ENCODE measurements at places on chromosomes 1 and 21.

GRCh38 chr1:153848805-153849204, 73.6 kb downstream of the SLC27A3 start:
- no peak for DNase-seq

DNA sequence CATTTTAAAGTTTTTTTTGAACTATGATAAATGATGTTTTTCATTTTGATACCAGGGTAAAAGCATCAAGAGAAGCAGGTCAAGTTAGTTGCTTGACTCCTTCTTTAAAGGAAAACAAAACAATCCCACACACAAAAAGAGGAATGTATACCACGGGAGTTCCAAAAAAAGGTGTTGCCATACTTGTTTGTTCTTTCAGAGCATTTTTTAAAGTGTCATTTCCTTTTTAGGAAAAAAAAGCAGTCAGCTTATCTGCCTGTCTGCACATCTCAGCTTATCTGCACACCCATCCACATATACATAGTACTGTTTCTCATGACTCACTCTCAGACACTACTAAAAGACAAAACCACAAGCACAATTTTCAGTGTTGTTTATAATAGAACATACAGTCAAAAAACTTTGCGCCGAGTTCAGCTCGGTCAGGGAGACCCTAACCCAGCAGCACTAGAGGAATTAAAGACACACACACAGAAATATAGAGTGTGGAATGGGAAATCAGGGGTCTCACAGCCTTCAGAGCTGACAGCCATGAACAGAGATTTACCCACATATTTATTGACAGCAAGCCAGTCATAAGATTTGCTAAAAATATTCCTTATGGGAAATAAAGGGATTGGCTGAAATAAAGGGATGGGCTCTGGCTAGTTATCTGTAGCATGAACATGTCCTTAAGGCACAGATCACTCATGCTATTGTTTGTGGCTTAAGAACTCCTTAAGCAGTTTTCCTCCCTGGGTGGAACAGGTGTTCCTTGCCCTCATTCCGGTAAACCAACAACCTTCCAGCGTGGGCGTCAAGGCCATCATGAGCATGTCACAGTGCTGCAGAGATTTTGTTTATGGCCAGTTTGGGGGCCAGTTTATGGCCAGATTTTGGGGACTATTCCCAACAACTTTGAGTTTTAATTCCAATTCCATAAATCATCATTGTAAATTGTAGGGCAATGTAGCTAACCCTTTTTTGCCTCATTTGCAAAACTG, 11.4 kb upstream of the MNDA start:
- no peak for DNase-seq

GRCh38 chr1:41733021-41733420, 185.7 kb downstream of the HIVEP3 start:
- DNase-seq: no peak

GRCh38 chr1:160032165-160032820, 503 bp upstream of the PIGM start:
- DNase-seq: no peak

- DNase-seq: no peak
Observed at GRCh38 chr21:35266546-35266945, 217.4 kb upstream of the RUNX1 start.

- no peak for DNase-seq
Observed at GRCh38 chr1:19762175-19762779, 37.4 kb downstream of the TMCO4 start.

- no peak for DNase-seq
Observed at GRCh38 chr1:184593597-184593996, 161.1 kb downstream of the EDEM3 start.

- no peak for DNase-seq
Observed at GRCh38 chr1:85583611-85584263, 3.2 kb downstream of the CCN1 start.

GRCh38 chr1:13960375-13960987, 260.5 kb downstream of the PRDM2 start:
- peak; percentile 2 for DNase-seq

DNA sequence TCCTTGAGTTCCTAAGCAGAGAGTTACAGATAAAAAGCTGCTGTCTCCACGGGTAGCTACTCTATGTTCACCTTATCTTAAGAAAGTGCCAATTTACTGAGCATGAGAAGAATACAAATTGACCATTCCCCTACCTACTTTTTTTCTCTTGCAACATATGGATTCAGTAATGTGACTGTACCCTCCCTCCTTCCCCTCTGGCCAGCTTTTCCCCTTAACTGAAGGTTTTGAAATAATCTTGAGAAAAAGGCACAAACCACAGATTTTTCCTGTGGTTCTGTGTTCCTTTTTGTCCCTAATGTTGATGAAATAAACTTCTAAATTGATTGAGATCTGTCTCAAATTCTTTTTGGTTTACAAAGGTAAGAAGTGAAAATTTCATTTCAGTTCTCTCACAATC, 2.6 kb upstream of the CD2 start:
- no peak for DNase-seq

GRCh38 chr1:31981972-31982371, 31.7 kb upstream of the KHDRBS1 start:
- no peak for DNase-seq

GRCh38 chr1:11273595-11274234, 717 bp downstream of the UBIAD1 start:
- no peak for DNase-seq

DNA sequence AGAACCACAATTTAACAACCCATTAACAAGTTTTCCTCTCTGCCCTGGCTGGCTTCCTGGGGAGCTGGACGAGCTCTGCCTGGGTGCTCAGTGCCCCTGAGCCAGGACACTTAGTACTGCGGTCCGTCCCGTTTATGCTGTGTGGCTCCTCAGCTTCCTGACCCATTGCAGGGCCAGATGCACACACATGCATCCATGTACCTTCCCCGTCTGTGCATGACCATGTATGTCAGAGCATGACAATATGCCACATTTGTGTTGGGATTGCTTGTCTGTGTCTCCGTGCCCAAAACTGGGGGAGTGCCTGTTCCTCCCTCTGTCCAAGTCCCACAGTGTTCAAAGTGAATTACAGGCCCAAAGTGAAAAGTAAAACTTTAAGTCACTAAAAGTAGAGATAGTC, 9.7 kb upstream of the TFF3 start:
- DNase-seq: no peak

DNA sequence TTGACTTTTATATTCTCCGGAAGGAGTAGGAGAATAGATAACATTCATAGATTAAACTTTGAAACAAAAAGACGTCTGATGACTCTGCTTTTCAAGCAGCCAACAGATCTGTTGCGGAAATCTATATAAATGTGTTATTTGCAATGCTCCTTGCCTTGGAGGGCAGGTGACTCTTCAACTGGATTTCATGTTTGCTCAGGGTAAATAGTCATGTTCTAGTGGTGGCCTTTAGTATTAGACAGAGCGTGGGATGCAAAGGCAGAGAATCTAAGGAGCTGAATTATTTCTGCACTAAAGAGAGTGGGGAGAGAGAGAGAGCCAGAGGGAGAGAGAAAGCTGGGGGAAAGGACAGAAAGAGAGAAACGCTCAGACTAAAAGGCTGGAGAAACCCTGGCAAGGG, 454.3 kb downstream of the AJAP1 start:
- DNase-seq: no peak

DNA sequence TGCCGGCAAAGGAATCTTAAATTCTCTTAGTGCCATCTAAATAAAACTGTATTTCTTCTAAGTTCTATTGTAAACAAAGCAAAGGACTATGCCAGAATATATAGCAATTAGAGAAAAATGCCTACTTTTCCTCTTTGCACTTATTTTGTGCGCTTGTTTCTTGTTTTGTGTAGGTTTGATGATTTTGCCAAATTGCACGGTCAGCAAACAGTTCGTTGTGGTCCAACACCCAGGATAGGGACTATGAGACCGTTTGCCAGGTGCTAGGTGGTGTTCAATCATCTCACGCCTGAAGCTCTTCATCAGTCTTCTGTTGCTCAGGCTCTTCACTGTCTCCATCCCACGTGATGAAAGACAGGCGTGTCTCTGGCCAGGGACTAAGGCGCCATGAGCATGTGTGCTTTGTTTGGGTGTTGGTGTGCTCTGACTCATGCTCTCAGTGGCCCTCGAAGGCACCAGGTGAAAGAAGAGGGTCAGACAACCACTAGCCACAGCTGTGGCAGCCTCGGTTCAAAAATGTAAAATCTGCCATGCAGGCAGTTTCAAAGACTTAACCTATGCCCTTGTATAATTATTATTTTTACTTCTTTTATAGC, 36.9 kb upstream of the KCNE1 start:
- no peak for DNase-seq

DNA sequence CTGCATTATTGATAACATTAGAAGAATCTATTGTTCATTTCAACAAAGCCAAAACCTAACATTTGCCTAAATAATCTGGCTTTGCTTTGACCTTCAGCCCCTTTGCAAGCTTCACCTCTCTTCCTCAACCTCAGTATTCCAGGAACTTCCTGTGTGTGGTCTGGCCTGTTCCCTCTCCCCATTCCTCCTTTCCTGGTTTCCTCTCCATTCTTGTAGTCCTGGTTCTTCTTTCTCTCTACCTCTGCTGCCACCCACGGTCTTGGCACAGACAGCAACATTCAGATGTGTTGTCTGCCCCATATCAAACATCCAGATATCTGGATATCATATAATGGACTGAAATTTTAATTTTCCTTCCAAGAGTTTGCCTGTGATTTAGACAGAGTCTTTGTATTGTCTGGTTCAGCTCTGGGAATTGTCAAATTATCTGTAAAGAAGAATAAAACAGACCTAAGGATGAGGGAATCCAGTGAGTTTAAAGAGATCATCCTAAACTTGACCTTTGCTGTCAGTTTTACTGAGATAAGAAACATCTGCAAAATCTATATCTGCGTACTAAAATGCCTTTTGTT, 148.1 kb upstream of the KCTD3 start:
- no peak for DNase-seq

GRCh38 chr21:45976701-45977311, 4.8 kb upstream of the COL6A1 start:
- DNase-seq: no peak

GRCh38 chr1:247906504-247907047, 11.2 kb downstream of the OR2W3 start:
- no peak for DNase-seq

GRCh38 chr1:163799190-163799805, 477.5 kb downstream of the NUF2 start:
- DNase-seq: peak; percentile 15

- DNase-seq: no peak
Observed at GRCh38 chr21:43619856-43620255, 39.4 kb downstream of the HSF2BP start.

DNA sequence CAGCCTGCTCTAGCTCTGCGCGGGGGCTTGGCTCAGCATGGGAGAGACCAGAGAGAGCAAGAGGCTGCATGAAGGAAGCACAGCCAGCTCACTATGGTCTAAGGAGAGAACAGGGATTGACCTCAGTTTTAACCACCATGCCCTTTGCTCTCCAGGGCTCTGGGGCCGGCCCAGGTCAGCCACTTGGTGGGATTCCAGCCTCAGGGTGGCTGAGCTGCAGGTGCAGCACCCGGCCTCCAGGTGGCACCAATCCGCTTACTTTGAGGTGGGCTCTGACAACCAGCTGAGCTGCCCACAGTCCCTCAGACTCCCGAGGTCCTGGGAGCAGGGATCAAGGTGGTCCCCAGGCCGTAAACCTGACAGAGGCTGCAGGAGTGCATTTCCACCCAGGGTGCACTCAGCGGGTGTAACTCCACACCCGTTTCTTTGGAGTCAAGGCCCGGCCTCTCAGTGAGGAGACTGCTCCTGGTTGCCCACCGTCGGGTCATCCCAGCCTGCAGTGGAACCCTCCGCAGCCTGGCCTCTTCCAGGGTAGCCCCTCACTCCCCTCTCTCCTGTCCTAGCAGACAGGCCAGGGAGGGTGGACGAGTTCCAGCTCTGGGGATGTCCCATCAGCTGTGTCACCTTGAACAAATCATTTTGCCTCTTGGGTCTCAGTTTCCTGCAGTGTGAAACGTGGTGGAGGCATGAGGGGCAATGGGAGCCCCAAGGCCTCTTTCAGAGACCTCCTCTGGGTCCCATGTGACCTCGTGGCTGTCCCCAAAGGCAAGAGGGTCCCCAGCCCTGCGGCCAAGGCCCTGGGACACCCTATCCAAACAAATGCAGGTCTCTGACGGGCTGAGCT, 607 bp upstream of the LGR6 start:
- DNase-seq: no peak

GRCh38 chr1:234554698-234555311, 55.2 kb downstream of the IRF2BP2 start:
- no peak for DNase-seq

DNA sequence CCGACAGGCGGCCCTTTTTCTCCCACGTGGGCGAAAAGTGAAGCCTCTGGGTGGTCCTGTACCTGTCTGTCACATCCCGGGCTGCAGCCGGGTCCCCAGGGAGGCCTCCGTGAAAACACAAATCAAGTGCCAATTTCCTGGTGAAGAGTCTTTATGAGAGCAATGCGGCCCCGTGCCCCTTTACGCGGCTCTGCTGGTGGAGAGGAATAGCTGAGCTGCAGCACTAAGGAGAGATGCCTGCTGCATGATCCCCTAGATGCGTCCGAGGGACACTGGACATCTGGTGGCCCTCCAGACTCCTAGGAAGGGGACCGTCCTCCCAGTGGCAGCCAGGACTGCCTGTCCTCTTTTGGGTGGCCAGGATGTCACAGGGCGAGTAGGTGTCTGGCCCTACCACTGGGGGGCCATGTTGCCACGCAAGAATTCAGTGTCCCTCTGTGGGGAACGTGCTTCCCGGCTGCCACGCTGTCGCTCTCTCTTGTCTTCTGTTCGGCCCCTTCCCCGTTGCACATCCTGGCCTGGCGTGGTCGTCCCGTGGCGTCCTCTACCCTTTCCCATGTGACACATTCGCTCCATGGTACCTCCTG, 38.7 kb downstream of the COL18A1 start:
- no peak for DNase-seq

- no peak for DNase-seq
Observed at GRCh38 chr1:44339731-44340130, 15.3 kb downstream of the ERI3 start.

GRCh38 chr1:43705334-43705733, 2.0 kb upstream of the ST3GAL3 start:
- DNase-seq: no peak

DNA sequence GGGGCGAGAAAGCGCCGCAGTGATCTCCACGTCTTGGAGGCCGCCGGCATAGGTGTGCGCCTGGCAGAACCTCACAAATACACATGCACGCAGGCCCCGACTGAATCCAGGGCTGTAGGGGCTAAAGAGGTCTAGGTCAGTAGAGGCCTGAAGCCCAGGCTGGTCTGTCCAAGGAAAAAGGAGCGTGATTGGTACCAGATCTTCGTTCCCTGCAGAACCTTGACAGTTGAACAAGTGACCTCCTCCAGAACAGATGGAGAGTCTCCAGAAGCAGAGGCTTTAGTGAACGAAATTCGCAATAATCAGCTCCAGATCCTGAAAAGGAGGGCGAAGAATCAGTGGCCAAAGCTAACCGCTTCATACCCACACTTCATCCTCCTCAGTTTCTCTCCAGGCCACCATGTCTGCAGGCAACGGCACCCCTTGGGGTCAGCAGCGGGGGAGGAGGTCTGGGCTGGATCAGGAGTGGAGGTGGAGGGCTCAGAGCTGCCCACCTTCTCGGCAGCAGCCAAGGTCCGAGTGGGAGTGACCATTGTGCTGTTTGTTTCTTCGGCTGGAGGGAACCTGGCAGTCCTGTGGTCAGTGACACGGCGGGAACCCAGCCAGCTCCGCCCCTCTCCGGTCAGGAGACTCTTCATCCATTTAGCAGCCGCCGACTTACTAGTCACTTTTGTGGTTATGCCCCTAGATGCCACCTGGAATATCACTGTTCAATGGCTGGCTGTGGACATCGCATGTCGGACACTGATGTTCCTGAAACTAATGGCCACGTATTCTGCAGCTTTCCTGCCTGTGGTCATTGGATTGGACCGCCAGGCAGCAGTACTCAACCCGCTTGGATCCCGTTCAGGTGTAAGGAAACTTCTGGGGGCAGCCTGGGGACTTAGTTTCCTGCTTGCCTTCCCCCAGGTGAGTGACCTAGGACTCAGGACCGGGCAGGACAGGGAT, 749 bp upstream of the PEX11B start:
- DNase-seq: no peak
